ENCODE measurements at places on chromosomes 7 and 10. TPM values are rescaled to one million over a fixed set of nuclear protein-coding genes. Genes with fewer than 3 reads are reported as not detected.

RAMP3 gene
- not detected for total RNA-seq

NUTM2E gene
- total RNA-seq, result 0.52 TPM

RBP3 gene
- not detected for total RNA-seq

GSDME gene
- total RNA-seq, result 32.0 TPM

C10orf143 gene
- 0.89 TPM for total RNA-seq

All from A549 treated with CpdA at 1 μM for 4 hours (cell line).